Upper lobe of left lung (tissue), 6 donors: ENCODE measurements at places on chromosomes 6 and 20.
A peak's percentile ranks its signal among the peaks of the same experiment; 100 is the strongest.

- H3K4me1 ChIP-seq: peaks cover 31% of the 10 kb centered on the region
- no peak overlapping the region for H3K27ac ChIP-seq
- DNase-seq: no peak
- H3K27me3 ChIP-seq: no peaks in the 10 kb centered on the region
Observed at GRCh38 chr6:117266257-117267053, 1.1 kb downstream of the VGLL2 start.

- no peak overlapping the region for H3K27ac ChIP-seq
- H3K36me3 ChIP-seq: no peaks in the 10 kb centered on the region
- DNase-seq: no peak
Observed at GRCh38 chr6:33040157-33040556, 30.8 kb upstream of the HLA-DOA start.

DNA sequence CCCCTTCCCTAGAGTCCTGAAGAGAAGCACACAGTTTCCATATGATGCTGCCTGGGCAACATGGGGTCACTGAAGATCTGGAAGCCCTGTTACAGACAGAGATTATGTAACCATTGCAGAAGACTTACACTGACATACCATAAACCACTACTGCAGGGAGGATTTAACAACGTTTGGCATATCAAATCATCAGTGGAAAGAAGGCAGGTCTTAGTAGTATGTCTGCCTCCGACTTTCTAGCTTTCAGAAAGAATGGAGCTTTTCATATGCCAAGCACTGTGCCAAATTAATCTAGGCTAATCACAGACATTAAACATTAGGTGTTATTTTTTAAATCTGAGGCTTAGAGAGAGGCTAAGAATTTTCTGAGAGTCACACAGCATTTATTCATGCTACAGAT, 144.3 kb downstream of the ADGRB3 start:
- no peaks in the 10 kb centered on the region for H3K36me3 ChIP-seq
- H3K4me3 ChIP-seq: no peak overlapping the region
- H3K4me1 ChIP-seq: no peaks in the 10 kb centered on the region
- H3K27me3 ChIP-seq: no peaks in the 10 kb centered on the region
- H3K27ac ChIP-seq: no peak overlapping the region

- no peaks in the 10 kb centered on the region for H3K36me3 ChIP-seq
- H3K4me3 ChIP-seq: no peak overlapping the region
- H3K27me3 ChIP-seq: no peaks in the 10 kb centered on the region
- no peaks in the 10 kb centered on the region for H3K4me1 ChIP-seq
Observed at GRCh38 chr6:146700078-146700686, 101.4 kb downstream of the ADGB start.

DNA sequence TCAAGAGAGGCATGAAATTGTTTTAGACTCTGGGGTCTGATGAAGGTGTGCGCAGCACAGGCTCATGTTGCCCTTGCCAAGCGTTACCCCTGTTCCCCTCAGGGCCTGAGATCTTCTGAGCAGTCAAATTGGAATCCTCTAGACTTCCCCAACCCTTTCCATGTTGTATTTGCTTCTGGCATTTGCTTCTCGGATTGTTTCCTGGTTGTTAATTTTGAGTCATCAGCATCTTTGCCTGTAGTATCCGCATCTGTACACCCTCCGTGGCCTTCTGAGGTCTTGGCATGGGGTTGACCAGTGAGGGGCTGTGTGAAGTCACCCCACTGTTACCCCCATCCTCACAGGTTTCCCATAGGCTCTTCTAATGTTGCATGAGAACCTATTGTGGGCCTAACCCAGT, 40.9 kb downstream of the SLC24A3 start:
- H3K27me3 ChIP-seq: no peaks in the 10 kb centered on the region
- peaks cover 25% of the 10 kb centered on the region for H3K4me1 ChIP-seq
- H3K27ac ChIP-seq: peak overlapping the region; percentile 48
- H3K36me3 ChIP-seq: no peaks in the 10 kb centered on the region
- H3K4me3 ChIP-seq: no peak overlapping the region

GRCh38 chr20:20198011-20198410, 145.7 kb downstream of the CFAP61 start:
- no peak for DNase-seq
- no peaks in the 10 kb centered on the region for H3K27me3 ChIP-seq
- no peak overlapping the region for H3K4me3 ChIP-seq
- peaks cover 3% of the 10 kb centered on the region for H3K4me1 ChIP-seq
- H3K27ac ChIP-seq: no peak overlapping the region
